ENCODE measurements at places on chromosomes 2 and 18. TPM values are rescaled to one million over a fixed set of nuclear protein-coding genes. Genes with fewer than 3 reads are reported as not detected.

- H3K27ac ChIP-seq = no peak overlapping the region
- H3K4me3 ChIP-seq = no peak overlapping the region
- H3K4me1 ChIP-seq = no peaks in the 10 kb centered on the region
Measured at GRCh38 chr2:178403671-178404306, 47.2 kb downstream of the PRKRA start.

DNA sequence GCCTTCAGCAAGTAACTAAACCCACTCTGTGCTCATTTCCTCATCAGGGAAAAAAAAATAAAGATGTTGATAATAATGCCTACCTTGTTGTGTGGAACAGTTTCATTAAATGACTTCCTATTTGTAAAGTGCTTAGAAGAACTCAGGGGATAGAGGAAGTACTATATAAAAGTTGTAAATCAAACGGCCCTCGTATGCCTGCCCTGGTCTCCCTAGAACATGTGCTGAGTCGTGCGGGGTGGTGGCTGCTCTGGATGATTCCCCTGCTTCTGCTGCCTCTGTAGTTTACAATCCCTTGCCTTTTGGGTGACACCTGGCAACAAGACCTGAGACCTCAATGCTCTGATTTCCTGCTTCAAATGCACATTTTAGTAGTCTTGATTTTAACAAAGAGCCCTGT is 170.0 kb downstream of the CERS6 start:
- H3K4me1 ChIP-seq = no peaks in the 10 kb centered on the region
- no peak for DNase-seq
- H3K27ac ChIP-seq = no peak overlapping the region
- no peaks in the 10 kb centered on the region for H3K36me3 ChIP-seq
- H3K27me3 ChIP-seq = no peaks in the 10 kb centered on the region

DNA sequence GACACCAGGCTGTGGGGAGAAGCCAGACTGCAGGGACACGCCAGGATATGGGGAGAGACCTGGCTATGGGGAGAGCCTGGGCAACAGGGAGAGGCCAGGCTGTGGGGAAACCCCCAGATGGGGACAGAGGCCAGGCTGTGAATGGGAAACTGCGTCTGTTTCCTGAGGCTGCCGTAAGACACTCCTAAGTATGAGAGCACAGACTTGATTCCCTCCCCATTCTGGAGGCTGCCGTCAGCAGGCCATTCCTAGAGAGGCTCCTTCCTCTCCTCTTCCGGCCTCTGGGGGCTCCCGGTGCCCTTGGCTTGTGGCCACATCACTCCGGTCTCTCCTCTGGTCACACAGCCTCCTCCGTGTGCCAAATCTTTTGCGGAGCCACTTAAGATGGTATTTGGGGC is 32.3 kb downstream of the ADI1 start:
- no peak overlapping the region for H3K4me3 ChIP-seq
- H3K27ac ChIP-seq = no peak overlapping the region
- no peaks in the 10 kb centered on the region for H3K27me3 ChIP-seq

DNA sequence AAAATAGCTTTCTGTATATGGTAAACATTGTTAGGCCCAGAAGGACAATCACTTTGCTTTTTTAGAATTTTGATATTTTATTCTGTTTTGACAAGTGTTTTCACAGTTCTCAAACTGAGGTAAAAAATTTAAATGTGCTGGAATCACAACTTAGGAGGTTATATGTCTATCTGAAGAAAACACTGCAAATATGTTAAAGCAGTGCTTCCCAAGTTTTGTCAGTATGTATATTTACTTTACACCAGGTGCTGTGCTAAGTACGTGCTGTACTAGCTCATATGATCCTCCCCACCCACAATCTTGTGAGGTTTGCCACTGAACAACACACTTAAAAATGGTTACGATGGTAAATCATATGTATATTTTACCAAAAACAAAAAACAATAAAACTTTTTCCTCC is 124.2 kb downstream of the CABYR start:
- H3K27ac ChIP-seq = no peak overlapping the region
- H3K36me3 ChIP-seq = no peaks in the 10 kb centered on the region
- no peaks in the 10 kb centered on the region for H3K27me3 ChIP-seq
- H3K4me1 ChIP-seq = no peaks in the 10 kb centered on the region
- H3K4me3 ChIP-seq = no peak overlapping the region

DNA sequence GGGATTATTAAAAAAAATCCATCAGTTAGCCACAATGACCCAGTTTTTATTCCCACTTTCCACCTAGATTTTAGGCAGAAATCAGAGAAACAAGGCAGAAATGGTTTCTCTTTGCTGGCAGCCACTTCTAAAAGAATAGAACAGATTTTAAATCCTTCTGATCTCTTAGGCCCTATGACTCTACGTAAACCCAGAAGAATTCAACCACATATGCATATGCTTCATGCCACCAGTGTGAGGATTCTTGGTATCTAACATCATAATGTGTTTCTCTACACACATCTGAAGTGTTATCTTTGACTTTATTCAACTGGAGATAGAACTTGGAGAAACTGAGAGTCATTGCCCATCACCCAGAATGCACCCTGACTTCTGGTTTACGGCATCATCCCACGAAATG is 128.7 kb upstream of the TANK start:
- no peaks in the 10 kb centered on the region for H3K36me3 ChIP-seq
- H3K27ac ChIP-seq = no peak overlapping the region
- H3K27me3 ChIP-seq = no peaks in the 10 kb centered on the region

DNA sequence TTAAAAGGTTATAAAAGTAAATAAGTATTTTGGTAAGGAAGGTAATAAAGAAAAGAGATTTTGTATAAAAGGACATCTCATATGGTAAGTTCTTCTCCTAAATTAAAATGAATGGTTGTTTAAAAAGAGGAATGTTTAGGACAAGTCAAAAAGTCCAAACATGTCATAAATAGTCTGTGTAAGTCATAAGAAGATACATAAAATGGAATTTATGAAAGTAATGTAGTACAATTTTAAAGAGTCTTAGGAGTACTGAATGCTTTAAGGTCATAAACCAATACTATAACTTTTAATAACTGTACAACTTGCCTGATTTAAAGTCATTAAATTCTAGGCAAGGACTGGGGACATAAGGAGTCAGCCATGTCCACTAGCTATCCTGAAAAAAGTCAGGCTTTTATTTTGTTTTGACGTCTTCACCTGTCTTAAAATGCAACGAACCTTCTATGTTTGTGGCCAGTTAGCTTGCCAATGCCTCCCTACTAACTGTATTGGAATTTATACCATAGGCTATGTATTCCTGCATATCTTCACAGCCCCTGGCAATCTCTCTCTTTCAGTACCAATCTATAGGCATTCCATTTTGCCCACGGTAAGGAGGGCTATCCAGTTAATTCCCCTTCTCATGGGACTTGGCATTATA is 312.3 kb upstream of the LRRTM4 start:
- H3K27ac ChIP-seq = no peak overlapping the region
- no peaks in the 10 kb centered on the region for H3K36me3 ChIP-seq
- DNase-seq = no peak
- no peaks in the 10 kb centered on the region for H3K27me3 ChIP-seq
- no peaks in the 10 kb centered on the region for H3K4me1 ChIP-seq

DNA sequence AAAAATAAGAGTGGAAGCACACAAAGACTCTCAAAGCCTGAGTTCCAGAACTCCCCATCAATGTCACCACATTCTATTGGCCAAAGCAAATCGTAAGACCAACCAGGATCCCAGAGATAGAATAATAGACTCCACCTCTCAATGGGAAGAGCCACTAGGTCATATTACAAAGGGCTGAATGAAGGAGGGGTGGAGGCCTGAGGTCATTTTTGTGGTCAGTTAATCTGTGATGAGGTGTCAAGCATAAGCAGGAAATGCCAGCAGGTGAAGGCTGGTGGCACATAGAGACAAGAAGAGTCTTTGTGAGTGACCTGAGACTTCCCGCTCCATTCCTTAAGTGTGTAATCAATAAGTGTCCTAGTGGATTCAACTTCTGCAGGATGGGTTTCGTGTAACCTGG is 144.3 kb downstream of the TFCP2L1 start:
- DNase-seq = no peak
- H3K4me1 ChIP-seq = no peaks in the 10 kb centered on the region
- H3K27me3 ChIP-seq = no peaks in the 10 kb centered on the region
- H3K27ac ChIP-seq = no peak overlapping the region
- no peak overlapping the region for H3K4me3 ChIP-seq

GRCh38 chr2:137927846-137928245 is 36.4 kb upstream of the HNMT start:
- H3K27me3 ChIP-seq = no peaks in the 10 kb centered on the region
- H3K4me1 ChIP-seq = no peaks in the 10 kb centered on the region
- no peak overlapping the region for H3K27ac ChIP-seq
- H3K36me3 ChIP-seq = no peaks in the 10 kb centered on the region
- no peak for DNase-seq
- no peak overlapping the region for H3K4me3 ChIP-seq

- no peak for DNase-seq
- H3K36me3 ChIP-seq = no peaks in the 10 kb centered on the region
- H3K27ac ChIP-seq = no peak overlapping the region
- H3K27me3 ChIP-seq = no peaks in the 10 kb centered on the region
Measured at GRCh38 chr2:32931519-32931918, 15.2 kb upstream of the LTBP1 start.

GRCh38 chr2:148521181-148521580 is 123.4 kb upstream of the EPC2 start:
- H3K4me1 ChIP-seq = no peaks in the 10 kb centered on the region
- H3K4me3 ChIP-seq = no peak overlapping the region
- no peak overlapping the region for H3K27ac ChIP-seq
- DNase-seq = no peak

- H3K4me1 ChIP-seq = no peaks in the 10 kb centered on the region
- no peaks in the 10 kb centered on the region for H3K36me3 ChIP-seq
- no peak overlapping the region for H3K4me3 ChIP-seq
- H3K27me3 ChIP-seq = no peaks in the 10 kb centered on the region
- DNase-seq = no peak
Measured at GRCh38 chr2:15975261-15975600, 34.9 kb downstream of the MYCN start.

Gene CCL20
- polyA plus RNA-seq = 0.80 TPM

Gene CLEC4F
- 0.32 TPM for polyA plus RNA-seq

Gene PJVK
- polyA plus RNA-seq = 11.6 TPM

Gene HAUS1
- 19.6 TPM for polyA plus RNA-seq
